ENCODE measurements at places on chromosomes 6 and 20.

DNA sequence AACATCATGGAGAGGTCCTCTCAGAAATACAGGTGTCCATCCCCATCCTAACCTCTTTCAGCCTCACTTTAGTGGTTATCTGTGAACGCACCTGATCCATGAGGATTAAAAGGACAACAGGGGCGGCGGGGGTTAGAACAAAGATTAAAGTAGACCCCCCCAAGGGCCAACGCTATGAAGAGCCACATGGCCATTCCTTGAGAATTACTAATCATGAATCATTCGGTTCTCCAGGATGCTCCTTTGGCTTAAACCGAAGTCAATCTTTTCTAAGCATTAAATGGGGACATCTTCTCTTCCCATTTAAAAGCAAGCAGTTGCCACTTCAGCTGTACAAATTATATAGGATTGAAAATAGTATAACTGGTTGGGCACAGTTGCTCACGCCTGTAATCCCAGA is 212.4 kb downstream of the GMPR start:
- DNase-seq, result no peak

- no peak for DNase-seq
Observed at GRCh38 chr6:33567836-33568235, 12.2 kb downstream of the BAK1 start.

DNA sequence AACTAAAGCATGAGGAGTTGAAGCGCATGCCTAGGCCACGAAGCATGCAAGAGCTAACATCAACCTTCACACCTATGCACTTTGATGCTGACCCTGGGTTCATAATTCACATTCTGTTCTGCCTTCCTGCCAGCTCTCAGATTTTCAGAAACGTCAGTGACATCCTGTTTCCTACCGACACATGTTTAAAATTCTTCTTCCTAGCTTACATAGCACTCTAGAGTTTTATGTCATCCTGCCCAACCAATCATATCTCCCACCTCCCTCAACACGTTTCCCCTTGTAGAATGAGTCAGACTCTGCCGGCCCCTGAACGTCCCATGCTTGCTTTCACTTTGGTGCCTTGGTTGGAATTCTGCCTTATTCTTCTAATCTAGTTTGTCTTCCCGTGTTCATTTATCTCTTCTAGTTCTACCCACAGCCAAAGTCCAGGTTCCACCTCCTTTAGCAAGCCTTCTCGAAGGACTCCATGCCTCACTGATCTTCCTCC is 97.2 kb upstream of the MAP7 start:
- no peak for DNase-seq

DNA sequence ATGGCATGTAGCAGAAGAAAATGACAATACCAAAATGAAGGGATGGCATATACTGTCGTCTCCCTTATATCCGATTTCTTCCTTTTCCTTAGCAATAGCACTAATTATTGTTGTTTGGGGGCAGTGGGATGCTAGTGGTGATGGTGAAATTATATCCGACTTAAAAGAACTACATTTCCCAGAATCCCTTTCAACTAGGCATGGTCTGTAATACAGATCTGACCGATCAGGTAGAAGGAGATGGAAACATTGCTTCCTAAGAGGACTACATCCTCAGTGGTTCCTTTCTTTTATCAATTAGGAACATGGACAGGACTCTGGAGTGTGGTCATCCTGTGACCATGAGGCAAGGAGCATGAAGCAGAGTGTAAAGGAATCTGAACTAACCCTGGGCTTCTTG is 532.6 kb downstream of the CBLN4 start:
- DNase-seq, result no peak
